Ovary (tissue), 10 donors: ENCODE measurements at places on chromosomes 11 and 22. TPM values are rescaled to one million over a fixed set of nuclear protein-coding genes. Genes with fewer than 3 reads are reported as not detected.

DNA sequence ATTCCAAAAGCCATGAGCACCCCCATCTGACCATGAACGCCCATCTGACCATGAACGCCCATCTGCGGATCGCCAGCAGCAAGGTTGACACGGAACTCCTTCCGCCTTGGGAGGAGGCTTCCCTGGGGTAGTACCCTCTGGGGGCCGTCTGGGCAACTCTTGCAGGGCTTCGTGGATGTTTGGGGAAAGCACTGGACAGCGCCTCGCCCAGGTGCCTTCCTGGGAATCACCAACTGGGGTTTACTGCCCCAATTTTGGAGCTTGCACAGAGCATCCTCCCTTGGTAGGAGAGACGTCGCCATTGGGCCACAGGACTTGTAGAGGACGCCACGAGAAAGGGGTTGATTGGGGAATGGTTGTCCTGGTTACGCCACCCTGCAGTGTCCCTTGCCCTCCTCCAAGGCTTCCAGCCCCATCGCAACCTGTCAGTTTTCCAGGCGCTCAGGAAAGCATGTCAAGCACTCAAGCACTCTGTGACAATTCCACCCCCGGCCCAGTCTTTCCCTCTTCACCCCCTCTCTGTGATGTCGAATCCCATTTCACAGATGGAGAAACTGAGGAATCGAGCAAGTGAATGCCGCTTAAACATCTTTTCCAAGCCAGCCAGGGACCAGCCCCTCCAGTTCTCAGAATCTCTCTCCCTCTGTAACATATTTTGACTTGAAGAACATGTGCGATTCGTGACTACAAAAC is 914 bp upstream of the PRDM11 start:
- H3K27me3 ChIP-seq = no peaks in the 10 kb centered on the region
- H3K27ac ChIP-seq = peak overlapping the region; percentile 94
- DNase-seq = peak; percentile 61

The UPK3A gene
- total RNA-seq = not detected

DNA sequence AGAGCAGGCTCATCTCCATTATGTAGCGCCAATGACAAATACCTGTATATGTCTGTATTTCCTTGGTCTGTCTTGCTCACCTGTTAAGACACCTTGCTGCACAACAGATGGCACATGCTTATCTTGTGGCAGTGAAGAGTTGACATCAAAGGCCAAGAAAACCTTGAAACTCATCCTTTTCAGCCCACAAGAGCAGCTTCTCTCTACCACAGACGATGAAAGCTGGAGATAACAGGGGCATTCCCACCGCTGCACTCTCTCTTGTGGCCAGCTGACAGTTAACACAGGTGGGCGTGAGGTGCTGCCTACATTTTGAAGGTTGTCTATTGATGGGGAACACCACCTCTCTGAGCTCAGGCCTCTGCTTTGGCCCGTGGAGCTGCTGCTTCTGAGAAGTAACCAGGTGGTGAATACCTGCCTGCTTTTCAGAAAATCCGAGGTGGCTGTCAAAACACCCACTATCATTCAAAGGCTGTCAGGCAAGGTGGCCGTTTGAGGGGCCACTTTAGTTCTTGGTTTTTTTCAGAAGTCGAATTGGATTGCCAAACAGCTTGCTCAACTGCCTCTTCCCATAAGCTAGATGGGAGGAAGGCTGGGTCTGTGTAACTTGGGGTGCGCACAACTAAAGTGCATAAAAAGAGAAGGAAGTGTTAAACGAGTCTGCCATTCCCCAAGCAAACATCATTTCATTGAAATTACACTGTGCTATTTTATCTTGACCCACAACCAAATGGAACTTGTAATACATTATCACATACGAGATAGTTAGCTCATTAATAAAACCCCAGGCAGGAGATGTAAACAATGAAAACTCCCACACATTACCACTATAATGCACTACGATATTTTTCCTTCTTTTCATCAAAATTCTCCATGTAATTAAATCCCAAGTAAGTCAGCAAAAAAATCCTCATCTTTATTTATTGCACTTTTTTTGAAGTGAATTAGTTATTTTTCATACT is 87.1 kb upstream of the RAG2 start:
- no peak for DNase-seq
- no peaks in the 10 kb centered on the region for H3K36me3 ChIP-seq
- H3K27me3 ChIP-seq = no peaks in the 10 kb centered on the region

The BBOX1 gene
- 0.92 TPM for total RNA-seq

The PRPF19 gene
- 44.1 TPM for total RNA-seq

The OR6A2 gene
- 0.46 TPM for total RNA-seq

- H3K4me3 ChIP-seq = no peak overlapping the region
- no peak overlapping the region for H3K27ac ChIP-seq
- peaks cover 7% of the 10 kb centered on the region for H3K4me1 ChIP-seq
- no peaks in the 10 kb centered on the region for H3K27me3 ChIP-seq
- H3K36me3 ChIP-seq = no peaks in the 10 kb centered on the region
- DNase-seq = no peak
Observed at GRCh38 chr22:44142421-44143104, 38.2 kb upstream of the PARVG start.

DNA sequence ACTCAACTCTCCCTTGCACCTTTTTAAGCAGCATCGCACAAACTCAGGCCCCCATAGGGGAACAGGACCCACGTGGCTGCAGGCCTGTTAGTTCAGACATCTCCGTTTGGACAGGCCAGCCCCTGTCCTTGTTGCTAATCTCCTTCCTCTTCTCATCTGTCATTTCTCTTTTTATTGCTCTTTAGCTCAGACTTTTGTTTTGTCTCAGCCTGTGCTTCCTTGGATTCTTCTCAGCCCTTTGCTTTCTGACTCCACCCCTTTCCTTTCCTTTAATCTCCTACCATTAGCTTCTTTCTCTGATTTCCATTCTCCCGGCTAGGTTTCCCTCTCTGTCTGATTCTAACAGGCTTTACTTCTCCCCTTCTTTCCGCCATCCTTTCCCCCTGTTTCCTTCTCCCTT is 68.7 kb downstream of the SCN3B start:
- H3K27me3 ChIP-seq = no peaks in the 10 kb centered on the region
- no peak overlapping the region for H3K4me3 ChIP-seq
- peaks cover 2% of the 10 kb centered on the region for H3K4me1 ChIP-seq
- no peak for DNase-seq
- no peak overlapping the region for H3K27ac ChIP-seq
